CD8-positive, alpha-beta memory T cell (primary cell): ENCODE measurements at places on chromosomes 11 and 22. TPM values are rescaled to one million over a fixed set of nuclear protein-coding genes. Genes with fewer than 3 reads are reported as not detected.

GRCh38 chr22:48173061-48173772, 1410.8 kb downstream of the TBC1D22A start:
- no peak overlapping the region for H3K4me3 ChIP-seq
- H3K36me3 ChIP-seq = no peaks in the 10 kb centered on the region
- DNase-seq = no peak
- H3K4me1 ChIP-seq = no peaks in the 10 kb centered on the region

DNA sequence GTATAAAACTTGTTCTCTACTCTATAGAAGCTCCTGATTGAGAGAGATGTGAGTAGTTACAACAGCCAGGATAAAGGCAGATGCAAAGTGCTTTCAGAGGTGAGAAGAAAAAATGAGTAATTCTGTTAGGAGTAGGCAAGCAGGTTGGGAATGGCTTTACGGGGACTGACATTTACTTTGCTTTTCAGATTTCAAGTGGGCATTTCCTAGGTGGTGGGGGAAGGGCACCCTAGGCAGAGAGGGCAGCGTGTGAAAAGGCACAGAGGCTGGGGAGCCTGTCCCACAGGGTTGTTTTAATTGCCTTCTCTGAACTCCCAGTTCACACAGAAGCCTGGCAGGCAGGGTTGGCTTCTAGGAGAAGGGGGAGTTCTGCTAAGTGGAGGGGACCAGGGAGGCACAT, 106.5 kb downstream of the NAV2 start:
- H3K27me3 ChIP-seq = no peaks in the 10 kb centered on the region
- DNase-seq = no peak

GRCh38 chr11:27420217-27420616, 52.4 kb downstream of the LGR4 start:
- H3K4me3 ChIP-seq = no peak overlapping the region
- H3K4me1 ChIP-seq = no peaks in the 10 kb centered on the region
- H3K27ac ChIP-seq = peak overlapping the region; percentile 43
- H3K36me3 ChIP-seq = no peaks in the 10 kb centered on the region
- DNase-seq = no peak

DNA sequence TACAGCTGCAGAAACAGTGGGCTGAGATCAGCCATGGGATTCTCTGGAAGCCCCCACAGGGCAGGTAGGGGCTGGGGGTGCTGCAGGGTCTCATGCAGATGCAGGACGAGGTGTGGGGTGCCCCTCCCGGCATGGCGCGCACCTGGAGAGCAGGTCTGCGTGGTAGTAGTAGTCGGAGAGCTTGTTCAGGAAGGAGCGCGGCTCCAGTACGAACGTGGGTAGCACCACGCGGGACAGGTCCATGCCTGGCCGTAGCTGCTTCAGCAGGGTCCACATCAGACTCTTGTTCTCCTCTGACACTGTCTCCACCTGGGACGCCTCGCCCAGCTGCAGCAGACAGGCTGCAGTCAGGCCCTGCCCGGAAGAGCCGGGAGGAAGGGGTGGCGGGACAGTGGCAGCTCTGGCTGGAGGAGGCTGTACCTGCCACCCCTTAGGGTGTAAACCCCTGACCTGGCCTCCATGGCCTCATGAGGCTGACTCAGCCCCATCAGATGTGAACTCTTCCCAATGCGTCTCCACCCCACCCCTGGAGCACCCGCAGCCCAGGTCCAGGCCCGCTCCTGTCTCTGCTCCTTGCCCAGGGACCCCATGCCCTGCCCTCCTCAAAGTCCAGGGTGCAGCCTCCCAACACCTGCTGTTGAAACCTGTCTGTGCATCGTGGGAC, 47.0 kb upstream of the CARS1 start:
- H3K4me3 ChIP-seq = no peak overlapping the region
- H3K27me3 ChIP-seq = no peaks in the 10 kb centered on the region
- no peak for DNase-seq
- H3K4me1 ChIP-seq = peaks cover 3% of the 10 kb centered on the region
- H3K36me3 ChIP-seq = no peaks in the 10 kb centered on the region

DNA sequence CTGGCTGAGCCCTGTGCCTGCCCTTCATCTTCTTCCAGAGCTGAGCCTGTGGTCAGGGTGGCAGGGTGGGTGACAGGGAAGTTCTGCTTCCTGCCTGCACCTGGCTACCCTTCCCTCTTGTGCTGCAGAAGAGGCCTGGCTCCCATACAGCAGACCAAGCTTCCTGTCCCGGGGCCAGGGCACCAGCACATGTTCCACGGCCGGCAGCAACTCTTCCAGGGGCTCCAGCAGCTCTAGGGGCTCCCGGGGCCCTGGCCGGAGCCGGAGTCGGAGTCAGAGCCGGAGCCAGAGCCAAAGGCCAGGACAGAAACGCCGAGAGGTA, 15.0 kb downstream of the ROBO3 start:
- no peak overlapping the region for H3K4me3 ChIP-seq
- H3K4me1 ChIP-seq = peaks cover 16% of the 10 kb centered on the region
- H3K36me3 ChIP-seq = no peaks in the 10 kb centered on the region
- peak; percentile 14 for DNase-seq
- H3K27me3 ChIP-seq = peaks cover 4% of the 10 kb centered on the region

- H3K27ac ChIP-seq = no peak overlapping the region
- H3K4me1 ChIP-seq = no peaks in the 10 kb centered on the region
- no peak overlapping the region for H3K4me3 ChIP-seq
- no peaks in the 10 kb centered on the region for H3K36me3 ChIP-seq
Observed at GRCh38 chr11:41113160-41113559, 346.3 kb downstream of the LRRC4C start.

GRCh38 chr11:2097356-2097997, 41.7 kb downstream of the IGF2 start:
- no peak overlapping the region for H3K4me3 ChIP-seq
- no peaks in the 10 kb centered on the region for H3K36me3 ChIP-seq
- H3K4me1 ChIP-seq = peaks cover 12% of the 10 kb centered on the region
- DNase-seq = no peak
- H3K27ac ChIP-seq = no peak overlapping the region
- H3K27me3 ChIP-seq = no peaks in the 10 kb centered on the region

DNA sequence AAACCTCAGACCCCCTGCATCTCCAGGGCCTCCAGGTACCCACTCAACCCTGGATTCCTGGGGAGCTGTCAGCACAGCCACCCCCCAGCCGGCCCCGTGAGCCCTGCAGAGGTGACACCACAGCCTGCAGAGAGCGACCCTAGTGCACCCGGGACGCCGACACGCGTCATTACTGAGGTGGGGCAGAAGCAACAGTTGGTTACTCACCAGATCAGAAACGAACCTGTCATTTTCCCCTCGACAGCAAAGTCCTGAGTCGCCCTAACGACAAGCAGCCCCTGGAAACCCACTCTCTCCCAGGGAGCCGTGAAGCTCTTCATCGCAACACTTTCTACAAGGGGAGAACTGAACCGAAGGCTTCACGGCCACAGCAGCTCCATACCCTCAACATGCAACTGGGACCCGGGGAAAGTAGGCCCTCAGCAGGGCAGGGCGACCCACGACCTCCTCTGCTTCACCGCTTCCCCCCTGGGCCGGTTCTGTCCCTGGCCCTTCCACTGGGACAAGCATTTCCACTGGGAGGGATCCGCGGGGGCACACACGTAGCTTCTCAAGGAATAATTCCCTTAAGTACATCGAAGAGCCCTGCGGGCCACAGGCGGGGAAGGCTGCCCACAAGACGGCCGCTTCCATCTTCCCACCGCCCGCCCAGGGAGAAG, 1.6 kb downstream of the BRD1 start:
- H3K27me3 ChIP-seq = no peaks in the 10 kb centered on the region
- peak overlapping the region; percentile 84 for H3K4me3 ChIP-seq
- DNase-seq = peak; percentile 76
- H3K4me1 ChIP-seq = peaks cover 33% of the 10 kb centered on the region
- H3K36me3 ChIP-seq = peaks cover 14% of the 10 kb centered on the region
- H3K27ac ChIP-seq = peak overlapping the region; percentile 78

- H3K27ac ChIP-seq = no peak overlapping the region
- no peak for DNase-seq
- peak overlapping the region; percentile 66 for H3K4me3 ChIP-seq
- H3K27me3 ChIP-seq = peaks cover 6% of the 10 kb centered on the region
Observed at GRCh38 chr11:32829157-32829679, 509 bp upstream of the PRRG4 start.

- H3K27me3 ChIP-seq = no peaks in the 10 kb centered on the region
- H3K36me3 ChIP-seq = no peaks in the 10 kb centered on the region
- H3K27ac ChIP-seq = no peak overlapping the region
- H3K4me1 ChIP-seq = no peaks in the 10 kb centered on the region
Observed at GRCh38 chr11:83938148-83938547, 652.0 kb upstream of the CCDC90B start.

- DNase-seq = no peak
- H3K4me3 ChIP-seq = no peak overlapping the region
- no peak overlapping the region for H3K27ac ChIP-seq
- no peaks in the 10 kb centered on the region for H3K4me1 ChIP-seq
Observed at GRCh38 chr11:114624455-114625207, 29.0 kb upstream of the NXPE4 start.

DNA sequence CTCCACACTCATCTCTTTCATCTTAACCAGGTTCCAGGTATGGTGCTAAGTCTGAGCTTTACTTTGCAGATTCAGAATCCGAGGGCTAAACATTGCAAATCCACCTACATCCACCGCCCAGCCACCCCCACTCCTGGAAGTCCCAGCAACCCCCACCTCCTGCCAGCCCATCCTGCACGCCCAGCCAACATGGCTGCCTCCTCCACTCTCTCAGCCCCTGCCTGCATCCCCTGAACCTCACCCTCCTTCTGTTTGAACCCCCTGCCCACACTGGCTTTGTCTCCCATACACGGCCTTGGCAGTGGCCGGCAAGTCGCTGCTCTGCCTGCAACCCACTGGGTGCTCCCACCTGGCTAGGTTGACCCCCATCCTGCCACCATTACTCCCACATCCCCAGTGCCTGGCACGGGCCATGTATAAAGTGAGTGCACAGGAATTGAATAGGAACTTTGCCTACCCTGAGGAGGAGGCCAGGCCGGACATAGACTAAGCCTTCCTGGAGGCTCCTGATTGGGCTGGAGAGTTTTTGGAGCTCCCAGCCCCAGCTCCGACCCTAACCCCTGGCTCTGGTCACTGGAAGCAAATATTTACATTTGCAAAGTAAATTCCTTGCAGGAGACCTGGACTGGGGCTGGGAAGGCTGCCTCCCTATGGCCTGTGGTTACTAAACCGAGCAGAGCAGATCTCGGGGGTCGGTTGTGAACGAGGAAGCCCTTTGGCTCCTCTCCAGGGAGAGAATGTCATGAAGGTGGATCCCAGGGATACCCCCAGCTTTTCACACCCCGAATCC, 14.4 kb downstream of the EMID1 start:
- no peak overlapping the region for H3K4me3 ChIP-seq
- no peaks in the 10 kb centered on the region for H3K36me3 ChIP-seq
- H3K27me3 ChIP-seq = no peaks in the 10 kb centered on the region
- H3K4me1 ChIP-seq = no peaks in the 10 kb centered on the region

DNA sequence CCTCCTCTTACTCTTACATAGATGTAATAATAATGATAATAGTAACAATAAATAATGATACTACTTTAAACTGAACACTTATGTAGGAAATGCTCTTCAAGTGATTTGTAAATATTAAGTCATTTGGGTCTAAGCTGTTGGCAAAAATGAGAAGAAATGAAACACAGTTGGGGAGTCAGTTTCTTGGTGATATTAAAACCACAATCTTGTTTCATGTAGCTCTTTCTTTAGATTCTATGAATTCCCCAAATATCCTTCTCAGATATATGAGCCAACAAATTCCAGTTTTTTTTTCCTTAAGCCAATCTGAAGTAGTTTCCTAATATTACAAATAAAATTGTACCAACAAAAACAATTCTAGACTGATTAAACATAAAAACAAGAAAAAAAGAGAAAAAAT, 1115.6 kb upstream of the CNTN5 start:
- no peak overlapping the region for H3K27ac ChIP-seq
- H3K4me3 ChIP-seq = no peak overlapping the region
- no peaks in the 10 kb centered on the region for H3K4me1 ChIP-seq
- no peaks in the 10 kb centered on the region for H3K27me3 ChIP-seq

DNA sequence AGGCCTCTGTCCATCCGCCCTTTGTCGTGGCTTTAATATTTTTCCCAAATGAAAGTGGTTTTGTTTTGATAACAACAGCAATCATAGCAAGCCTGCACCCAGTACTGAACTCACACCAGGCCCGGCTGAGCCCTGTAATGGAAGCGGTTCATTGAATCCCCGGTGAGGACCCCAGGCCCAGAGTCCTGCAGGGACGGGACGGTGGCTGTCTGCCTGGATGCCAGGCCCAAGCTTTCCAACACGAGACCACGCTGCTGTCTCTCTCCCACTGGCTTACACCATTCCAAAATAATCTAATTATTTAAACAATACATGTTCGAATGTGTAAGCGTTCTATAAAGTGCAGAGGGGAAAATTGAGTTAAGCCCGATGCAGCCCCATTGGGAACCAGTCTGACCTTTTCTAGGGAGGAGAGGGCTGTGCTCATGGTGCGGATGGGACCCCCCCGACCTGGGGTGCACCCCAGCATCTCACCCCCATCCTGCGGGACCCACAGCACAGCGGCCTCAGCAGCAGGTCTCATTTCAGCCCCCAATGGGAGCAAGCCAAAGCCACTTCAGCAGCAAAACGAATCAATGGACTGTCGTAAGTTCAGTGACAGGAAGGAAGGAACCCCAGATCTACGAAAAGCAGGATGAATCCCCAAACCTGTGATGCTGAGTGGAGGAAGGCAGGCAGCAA, 1046.9 kb downstream of the BRD1 start:
- no peaks in the 10 kb centered on the region for H3K4me1 ChIP-seq
- no peaks in the 10 kb centered on the region for H3K36me3 ChIP-seq
- DNase-seq = no peak
- no peak overlapping the region for H3K27ac ChIP-seq

- no peaks in the 10 kb centered on the region for H3K4me1 ChIP-seq
- DNase-seq = no peak
- no peak overlapping the region for H3K27ac ChIP-seq
- no peaks in the 10 kb centered on the region for H3K27me3 ChIP-seq
Observed at GRCh38 chr11:120471131-120471530, 40.4 kb upstream of the GRIK4 start.

- no peak overlapping the region for H3K27ac ChIP-seq
- H3K4me1 ChIP-seq = no peaks in the 10 kb centered on the region
- H3K4me3 ChIP-seq = no peak overlapping the region
- H3K27me3 ChIP-seq = no peaks in the 10 kb centered on the region
Observed at GRCh38 chr11:11577932-11578911, 43.6 kb downstream of the GALNT18 start.

DNA sequence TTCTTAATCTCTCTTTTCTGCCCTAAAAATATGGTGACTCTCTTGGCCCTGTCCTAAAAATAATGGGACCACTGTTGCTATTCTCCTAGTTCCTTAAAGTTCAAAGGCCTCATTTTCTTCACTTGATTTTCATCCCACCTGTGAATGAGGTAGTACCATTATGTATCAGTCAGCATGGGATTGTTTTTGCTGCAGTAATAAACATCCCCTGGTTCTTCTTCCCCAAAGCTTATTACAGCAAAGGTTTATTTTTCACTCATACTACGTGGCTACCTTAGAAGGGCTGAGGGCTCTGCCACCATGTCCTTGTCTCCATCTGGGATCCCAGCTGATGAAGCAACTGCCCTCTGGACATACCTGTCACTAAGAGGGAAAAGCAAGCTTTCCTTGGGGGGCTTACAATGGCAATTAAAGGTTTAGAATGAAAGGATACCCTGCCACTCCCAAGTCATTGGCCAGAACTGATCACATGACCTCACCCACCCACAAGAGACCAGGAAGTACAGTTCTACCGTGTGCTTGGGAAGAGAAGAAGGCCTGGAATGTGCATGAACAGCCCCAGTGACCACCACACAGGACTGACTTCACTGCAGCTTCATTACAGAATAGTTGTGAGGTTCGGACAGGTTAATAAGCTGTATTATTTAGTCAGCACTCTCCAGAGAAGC, 7.8 kb downstream of the TTC38 start:
- no peak overlapping the region for H3K27ac ChIP-seq
- no peaks in the 10 kb centered on the region for H3K27me3 ChIP-seq
- peaks cover 13% of the 10 kb centered on the region for H3K36me3 ChIP-seq

The GPR83 gene
- total RNA-seq = not detected

The FXYD6 gene
- 0.11 TPM for total RNA-seq

The KRTAP5-8 gene
- not detected for total RNA-seq

The APLNR gene
- total RNA-seq = not detected

The CCDC73 gene
- total RNA-seq = not detected

The PLEKHB1 gene
- total RNA-seq = 9.1 TPM
